Activated T-helper 17 cell treated with anti-CD3 and anti-CD28 coated beads, Interleukin-2, amount 50 U/mL, for 72 hours (primary cell): ENCODE measurements at places on chromosomes 1 and 21. TPM values are rescaled to one million over a fixed set of nuclear protein-coding genes. Genes with fewer than 3 reads are reported as not detected.

Gene HLCS
- 17.8 TPM for total RNA-seq

Gene ACTA1
- total RNA-seq = not detected

Gene KCNE2
- total RNA-seq = not detected

DNA sequence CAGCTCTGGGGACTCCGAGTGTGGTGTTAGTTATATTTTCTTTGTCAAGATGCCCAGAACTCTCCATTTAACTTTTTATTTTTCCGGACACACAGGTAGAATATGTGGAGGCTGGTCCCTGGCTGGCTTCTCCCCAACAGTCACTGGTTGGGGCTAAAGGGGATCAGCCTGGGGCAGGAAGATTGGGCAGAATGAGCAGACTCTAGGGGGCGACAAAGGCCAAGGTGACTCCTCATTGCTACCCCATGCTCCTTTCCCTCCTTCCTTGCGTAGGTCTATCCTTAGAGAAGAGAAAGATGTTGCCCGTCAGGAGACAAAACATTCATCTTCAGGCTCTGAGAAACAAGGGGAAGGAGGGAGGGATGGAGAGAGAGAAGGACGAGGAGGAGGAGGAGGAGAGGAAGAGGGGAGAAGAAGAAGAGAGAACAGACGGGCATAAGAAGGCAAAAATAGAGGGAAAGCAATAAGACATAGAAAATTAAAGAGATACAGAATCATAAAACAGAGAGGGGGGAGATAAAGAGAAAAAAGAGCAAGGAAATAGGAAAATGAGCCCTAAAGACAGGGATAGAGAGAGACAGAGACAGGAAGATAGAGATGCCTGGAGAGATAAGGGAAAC is 89.9 kb downstream of the FOXD2 start:
- no peak for ATAC-seq

GRCh38 chr21:20902511-20902910 is 95.7 kb upstream of the NCAM2 start:
- no peak for ATAC-seq

DNA sequence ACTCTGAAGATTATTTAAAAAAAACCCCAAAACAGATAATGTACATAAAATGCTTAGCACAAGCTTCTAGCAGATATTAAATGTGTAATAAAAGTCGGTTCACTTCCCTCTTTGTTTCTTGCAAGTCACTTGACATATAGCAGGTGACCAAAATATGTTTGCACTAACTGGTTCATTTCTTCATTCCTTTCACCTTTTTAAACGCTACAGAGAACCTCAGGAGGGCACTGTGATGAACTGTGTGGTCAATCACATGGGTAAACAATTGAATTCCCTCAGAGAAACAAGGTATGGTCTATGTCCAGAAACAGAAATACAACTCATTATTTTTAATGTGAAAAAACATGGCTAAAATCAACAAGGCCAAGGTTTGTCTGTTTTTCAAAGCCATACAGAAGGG is 51.3 kb upstream of the BCL10 start:
- ATAC-seq = no peak

DNA sequence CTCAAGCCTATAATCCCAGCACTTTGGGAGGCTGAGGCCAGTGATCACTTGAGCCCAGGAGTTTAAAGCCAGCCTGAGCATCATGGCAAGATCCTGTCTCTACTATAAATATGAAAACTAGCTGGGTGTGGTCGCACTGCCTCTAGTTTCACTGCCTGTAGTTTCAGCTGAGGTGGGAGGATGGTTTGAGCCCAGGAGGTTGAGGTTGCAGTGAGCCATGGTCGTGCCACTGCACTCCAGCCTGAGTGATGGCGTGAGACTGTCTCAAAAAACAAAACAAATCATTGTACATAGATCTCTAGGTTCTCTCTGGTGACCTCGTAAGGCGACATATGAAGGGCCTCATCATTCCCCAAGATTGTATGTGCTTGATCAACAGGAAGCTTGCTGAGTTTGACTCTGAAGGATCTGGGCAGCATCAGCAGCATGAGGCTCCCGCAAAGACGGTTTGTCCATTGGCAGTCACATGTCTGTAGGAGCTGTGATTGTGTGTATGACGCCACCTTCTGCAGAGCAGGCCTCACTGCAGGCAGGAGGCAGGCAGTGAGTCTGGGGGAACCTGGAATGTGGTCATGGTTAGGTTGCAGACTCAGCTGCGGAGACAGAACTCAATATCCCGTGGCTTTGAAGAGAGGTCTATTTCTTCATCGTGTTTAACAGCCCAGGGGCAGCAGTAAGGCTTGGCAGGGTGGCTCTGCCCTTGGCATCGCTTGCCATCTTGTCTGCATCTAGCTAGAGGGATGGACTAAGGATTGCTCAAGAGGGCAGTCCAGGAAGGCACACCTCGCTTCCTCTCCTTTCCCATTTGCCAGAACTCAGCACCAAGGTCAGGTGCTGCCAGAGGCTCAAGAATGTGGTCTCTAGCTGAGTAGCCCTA is 14.0 kb downstream of the ATP5PO start:
- peak; percentile 56 for ATAC-seq

DNA sequence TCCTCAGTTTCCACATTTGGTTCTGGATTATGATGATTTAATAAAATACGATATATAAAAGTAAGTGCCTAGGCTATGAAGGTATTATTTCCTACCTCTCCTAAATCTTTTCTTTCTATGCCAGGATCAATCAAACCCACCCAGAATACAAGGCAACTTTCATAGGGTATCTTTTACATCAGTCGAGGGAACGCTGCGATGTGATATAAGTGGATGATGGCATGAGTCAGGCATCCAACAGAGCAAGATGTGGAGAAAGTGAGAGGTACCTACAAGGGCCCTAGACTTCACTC is 781 bp downstream of the TTLL7 start:
- no peak for ATAC-seq

- ATAC-seq = peak; percentile 64
Observed at GRCh38 chr1:219443763-219444162, 169.1 kb downstream of the ZC3H11B start.

DNA sequence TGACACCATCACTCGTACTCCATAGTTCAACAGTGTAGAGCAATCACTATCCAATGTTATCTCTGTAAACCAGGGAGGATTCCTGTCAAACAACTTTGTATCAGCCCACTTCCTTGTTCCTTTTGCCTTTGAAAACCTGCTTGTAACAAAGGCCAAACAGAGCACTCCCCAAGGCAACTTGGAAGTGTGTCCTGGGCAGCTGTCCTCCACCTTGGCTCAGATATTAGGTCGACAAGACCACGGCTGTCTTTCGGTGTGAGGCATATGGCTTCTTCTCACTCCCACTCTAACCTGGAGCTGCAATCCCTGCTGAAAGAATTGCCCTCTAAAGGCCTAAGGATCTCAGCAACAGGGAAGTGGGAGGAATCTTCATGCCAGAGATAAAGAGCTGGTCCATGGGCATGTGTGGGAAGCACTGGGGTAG is 66.7 kb downstream of the ITPKB start:
- ATAC-seq = no peak

DNA sequence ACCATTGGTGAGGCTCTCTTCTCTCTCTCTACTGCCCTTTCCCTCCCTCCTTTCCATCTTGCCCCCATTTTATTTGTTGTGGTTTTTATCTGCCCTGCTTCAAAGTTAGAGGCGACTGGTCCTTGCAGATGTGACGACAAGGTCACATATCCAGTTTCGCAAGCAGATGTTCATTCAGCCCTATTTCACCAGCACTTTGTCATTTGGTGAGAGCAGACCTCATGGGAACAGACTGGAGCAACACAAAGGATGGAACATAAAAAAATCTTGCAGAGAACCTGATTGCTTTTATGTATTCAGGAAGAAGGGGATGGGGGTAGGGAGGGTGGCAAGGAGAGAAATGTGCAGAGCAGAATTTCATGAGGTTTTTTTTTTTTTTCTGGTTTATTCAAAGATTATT is 84.3 kb downstream of the ELAVL4 start:
- ATAC-seq = no peak

GRCh38 chr1:179938752-179939151 is 15.9 kb upstream of the CEP350 start:
- no peak for ATAC-seq

DNA sequence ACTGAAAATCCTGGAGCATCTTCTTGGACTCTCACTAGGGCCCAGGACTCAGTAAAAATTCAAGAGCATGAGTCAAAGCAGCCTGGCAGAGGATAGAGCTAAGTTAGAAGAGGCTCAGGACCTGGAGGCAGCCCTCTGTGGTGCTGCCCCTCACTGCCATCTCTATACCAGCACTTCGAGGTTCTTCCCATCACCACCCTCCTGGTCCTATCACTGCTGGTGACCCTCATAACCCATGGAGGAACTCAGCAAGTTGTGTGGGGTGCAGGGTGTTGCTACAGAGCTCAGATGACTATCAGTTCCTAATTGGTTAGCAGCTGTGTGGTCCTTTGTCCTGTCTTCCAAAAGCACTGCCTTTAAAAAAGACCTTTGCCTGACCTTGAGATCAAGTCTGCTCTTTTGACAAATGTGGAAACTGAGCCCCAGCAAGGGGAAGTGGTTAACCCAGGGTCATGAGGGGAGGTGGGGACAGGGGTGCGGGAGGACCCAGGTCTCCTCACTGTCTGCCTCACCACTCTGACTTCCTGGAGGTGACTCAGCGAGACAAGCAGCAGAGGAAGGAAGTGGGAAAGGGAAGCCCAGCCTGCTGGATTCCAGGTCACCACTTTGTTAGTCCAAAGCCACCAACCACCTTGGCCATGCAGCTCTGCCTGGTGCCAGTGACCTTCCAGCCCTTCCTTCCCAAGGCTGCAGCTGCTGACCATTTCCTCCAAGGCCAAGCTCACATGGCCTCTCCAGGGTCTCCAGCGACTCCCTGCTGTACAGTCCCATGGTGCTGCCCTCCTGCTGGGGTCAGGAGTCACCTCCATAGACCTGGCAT is 199.4 kb upstream of the EDN2 start:
- peak; percentile 72 for ATAC-seq

DNA sequence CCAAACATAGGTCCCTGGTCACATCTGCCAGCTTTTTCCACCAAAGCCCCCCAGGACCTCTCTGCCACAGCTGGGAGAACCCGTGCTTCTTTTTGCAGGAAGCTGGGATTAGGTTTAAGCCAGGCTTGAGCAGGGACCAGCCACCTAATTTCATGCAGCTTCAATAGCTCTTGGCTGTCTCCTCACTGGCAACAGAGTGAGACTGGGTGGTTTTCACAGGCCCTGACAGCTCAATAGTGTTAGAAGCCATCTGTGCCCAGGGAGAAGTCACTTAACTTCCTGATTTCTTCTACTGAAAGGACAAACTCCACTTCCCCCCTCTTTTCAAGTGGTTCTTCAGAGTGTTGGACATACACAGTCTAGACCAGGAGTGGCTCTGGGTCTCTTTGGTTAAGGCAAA is 20.4 kb upstream of the SRSF4 start:
- ATAC-seq = no peak

DNA sequence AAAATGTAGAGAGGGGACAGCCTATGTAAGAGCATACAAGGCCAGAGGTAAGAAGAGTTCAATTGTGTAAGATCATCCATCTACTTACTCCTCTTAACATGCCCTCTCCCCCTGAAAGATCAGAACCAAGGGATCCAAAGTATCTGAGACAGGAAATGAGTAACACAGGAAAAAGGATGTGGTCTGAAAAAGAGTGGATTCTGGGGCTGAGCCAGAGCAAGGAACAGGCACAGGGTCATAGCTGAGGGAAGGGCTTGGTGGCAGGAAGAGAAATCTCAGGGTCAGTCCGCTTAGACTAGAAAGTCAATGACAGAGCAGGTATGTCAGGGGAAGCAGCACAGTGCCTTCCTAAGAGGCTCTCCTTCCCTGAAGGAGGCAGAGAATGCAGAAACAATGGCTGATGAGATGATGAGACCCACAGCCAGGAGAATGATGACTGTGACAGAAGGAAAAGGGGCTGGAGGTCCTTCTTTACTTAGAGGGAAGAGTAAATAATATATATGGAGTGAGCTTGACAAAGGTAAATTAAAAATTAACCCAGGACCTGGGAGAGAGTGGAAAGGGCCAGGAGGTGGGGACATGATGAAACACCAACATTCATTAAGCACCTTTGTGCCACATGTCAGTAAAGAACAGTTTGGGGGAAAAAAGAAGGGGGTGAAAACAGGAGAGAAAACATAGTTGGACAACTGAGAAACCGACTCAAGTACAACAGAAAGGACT is 26.2 kb upstream of the A3GALT2 start:
- ATAC-seq = no peak

- no peak for ATAC-seq
Observed at GRCh38 chr1:156582388-156583017, 3.0 kb downstream of the TTC24 start.
